AG04449 (cell line): ENCODE measurements at places on chromosomes 4 and X.

- DNase-seq, result no peak
These were observed 132.4 kb upstream of the USP9X start for GRCh38 chrX:40952855-40953254.

DNA sequence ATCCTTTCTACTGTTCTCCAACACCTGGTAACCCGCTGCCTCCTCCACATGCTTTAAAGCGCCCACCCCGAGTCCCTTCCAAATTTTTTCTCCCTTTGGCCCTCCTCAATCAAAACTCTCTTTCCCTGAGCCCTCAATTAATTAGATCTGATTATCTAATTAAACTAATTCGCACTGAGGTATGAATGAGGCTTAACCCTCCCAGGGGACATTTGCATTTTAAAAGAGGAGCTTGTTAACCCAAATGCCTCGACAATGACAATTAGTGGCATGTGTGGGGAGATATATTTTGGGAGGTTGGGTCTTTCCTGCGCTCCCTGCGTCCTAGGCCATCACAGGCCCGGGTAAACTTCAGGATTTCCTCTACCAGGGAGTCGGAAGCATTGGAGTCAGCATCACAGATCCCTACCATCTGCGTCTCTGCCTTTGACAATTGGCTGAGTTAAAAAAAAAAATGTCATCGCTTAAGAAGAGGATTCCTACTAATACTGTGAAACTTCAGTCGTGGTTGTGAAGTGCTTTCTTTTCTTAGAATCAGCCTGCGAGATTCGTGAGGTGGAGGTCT, 50.6 kb downstream of the TENM3 start:
- DNase-seq, result no peak

DNA sequence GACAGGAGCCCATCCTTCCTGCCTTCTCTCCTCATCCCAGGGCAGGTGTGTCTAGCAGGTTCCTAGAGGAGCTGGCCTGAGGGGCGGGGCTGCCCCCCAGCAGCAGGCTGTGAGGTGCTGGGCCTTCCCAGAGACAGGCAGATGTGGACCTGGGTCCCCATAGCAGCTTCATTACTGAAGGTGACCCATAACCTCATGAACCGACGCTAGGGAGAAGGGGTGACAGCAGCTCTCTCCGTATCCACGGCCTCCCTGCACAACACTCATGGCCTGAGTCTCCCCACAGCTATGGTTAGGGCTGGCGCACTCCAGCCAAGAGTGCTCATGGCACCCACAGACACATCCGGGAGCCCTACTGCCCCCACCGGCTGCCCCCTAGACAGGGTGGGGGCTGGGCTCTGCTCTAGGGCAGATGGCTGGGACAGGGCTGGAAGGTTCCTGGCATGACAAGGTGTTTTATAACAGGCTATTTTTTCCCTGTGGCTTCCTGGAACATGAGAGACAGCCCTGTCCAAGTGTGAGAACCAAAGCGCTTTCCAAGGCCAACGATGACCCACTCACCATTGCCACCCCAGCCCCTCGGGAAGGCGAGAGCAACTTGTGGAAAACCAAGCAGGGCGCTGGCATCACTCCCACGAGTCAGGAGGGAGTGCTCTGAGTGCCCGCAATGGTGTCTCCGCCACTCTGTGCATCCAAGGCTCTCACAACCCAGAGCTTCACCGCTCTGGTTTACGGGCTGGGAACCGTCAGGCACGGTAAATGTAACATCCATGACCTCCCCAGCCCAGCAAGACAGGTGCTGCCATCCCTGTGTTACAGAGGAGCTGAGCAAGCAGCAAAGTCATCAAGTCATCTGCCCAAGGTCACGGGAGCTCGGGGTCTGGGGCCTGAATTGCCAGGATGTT, 59.8 kb downstream of the ACOX3 start:
- no peak for DNase-seq

- no peak for DNase-seq
These were observed 28.2 kb upstream of the RASSF6 start for GRCh38 chr4:73648478-73648877.

GRCh38 chr4:103137446-103137827, 37.8 kb upstream of the BDH2 start:
- no peak for DNase-seq

- no peak for DNase-seq
These were observed 1067.6 kb upstream of the FTHL17 start for GRCh38 chrX:32139476-32139875.

GRCh38 chr4:84126061-84126787, 372.9 kb downstream of the NKX6-1 start:
- DNase-seq, result no peak

DNA sequence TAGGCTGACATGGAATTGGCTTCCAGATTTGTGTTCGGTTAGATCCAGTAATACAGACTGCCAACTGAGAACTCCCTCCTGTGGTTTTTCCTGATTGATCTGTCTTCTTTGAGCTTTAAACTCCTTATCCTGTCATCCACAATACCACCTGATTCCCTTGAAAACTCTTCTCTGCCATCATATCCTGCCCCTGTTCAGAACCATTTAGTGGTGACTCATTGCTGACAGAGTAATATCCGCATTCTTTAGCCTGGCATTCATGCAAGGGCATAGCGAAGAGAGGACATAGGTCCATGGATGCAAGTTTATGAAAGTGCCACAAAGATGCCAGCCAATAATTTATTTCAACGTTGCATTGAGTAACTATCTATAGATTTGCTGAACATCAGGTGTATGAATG, 76.6 kb downstream of the ITIH6 start:
- DNase-seq, result no peak

DNA sequence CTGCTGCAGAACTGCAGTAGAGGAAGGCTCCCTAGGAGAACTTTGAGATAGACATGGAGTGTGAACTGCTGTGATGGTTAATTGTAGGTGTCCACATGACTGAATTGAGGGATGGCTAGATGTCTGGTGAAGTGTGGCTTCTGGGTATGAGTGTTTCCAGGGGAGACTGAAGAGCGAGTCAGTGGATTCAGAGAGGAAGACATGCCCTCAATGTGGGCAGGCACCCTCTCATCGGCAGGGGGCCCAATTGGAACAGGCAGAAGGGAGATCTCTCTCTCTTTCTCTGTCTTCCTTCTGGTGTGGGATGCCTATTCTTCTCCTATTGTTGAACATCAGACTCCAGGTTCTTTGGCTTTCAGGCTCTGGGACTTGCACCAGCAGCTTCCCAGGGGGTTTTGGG, 304.7 kb upstream of the GATB start:
- no peak for DNase-seq

DNA sequence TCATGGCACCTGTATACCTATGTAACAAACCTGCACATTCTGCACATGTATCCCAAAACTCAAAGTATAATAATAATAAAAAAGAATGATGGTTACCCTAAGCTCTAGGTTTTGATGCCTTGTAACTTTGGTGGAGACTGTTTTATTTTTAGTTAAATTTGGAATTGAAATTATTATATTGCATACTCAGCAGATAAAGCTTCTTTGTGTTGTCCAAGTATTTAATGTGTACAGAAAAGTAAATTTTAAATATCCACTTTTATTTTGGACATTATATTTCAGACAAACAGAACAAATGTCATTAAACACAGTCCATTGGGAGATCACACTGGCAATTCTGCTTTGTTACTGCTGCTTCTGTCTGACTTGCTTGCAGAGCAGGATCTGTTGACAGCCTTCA, 684.5 kb upstream of the CT83 start:
- DNase-seq, result no peak

DNA sequence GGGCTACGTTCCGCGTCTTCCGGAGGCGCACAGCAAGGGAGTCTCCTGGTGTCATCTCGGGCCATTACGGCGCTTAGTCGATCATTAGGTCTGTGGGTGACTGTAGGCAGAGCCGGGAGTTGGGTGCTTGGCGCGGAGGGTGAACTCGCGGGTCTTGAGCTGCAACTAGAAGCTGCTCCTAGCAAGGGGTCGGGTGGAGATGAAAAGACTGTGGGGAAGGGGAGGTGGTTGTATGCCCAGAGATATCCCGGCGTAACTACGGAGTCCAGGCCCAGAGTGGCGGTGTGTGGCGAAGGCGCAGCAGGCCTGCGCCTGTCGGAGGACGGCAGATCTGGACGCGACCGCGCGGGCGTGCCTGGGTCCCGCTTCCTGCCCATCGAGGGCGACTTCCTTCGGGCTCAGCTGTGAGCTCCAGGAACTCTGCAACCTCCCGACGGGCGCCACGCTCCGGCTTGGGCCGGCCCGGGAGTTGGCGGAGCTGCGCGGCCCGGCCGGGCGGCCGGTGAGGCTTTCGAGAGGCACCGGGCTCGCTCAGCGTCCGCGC, 2.7 kb upstream of the NKX3-2 start:
- DNase-seq, result no peak

- no peak for DNase-seq
These were observed 654.7 kb upstream of the IGFBP7 start for GRCh38 chr4:57764856-57765255.

GRCh38 chr4:87979810-87980209, 4.3 kb downstream of the SPP1 start:
- DNase-seq, result no peak

DNA sequence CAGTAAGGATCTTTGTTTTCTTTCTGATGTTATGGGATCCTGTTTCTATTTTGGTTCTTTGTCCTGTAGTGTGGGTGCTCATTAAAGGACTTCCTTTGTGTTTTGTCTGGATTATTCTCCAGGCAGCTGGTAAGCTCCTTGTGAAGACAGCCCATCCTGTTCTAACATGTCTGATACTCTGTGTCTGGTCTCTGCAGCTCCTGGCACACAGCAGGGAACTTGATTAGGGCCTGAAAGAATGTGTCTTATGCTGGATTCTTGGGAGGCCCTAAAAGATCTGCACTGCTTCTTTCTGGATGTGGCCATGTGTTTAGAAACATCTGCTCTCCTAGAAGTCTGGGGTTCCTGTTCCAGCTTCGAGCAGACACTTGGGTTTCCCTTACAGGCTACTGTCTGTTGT, 38.1 kb upstream of the ATXN3L start:
- DNase-seq, result no peak

GRCh38 chrX:11451151-11451550, 157.9 kb downstream of the AMELX start:
- no peak for DNase-seq

DNA sequence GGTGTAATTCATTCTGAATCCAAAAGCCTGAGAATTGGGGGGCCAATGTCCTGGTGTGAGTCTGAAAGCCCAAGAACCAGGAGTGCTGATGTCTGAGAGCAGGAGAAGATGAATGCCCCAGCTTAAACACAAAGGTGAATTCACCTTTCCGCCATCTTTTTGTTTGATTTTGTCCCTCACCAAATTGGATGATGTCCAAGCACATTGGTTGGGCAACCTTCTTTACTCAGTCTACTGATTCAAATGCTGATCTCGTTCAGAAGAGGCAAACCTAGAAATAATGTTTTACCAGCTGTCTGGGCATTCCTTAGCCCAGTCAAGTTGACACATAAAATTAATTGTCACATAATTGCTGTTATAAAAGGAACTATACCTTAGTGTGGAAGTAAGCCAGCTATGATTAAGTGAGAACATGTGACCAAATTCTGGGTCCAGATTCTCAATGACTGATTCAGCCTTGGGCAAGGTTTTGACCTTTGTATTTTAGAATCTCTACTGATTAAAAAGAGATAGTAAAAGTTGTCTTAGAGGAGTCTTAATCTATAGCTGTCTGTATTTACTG, 34.5 kb upstream of the SLC4A4 start:
- no peak for DNase-seq

DNA sequence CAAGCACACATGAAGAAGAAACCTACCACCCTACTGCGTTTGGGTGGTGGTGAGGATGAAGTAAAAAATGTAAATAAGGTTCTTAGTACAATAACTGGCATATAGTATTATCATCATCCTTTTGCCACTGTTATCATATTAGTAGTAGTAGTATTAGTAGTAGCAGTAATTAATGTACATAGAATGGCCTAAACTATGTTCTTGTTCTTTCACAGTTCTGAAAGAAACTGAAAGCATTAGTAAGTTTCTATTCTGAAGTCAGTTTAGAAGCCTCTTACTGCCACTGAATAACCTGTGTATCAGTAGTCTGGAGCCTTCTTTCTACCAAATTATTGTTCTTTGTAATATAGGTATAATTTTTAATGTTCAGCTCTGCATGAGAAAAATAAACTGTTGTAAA, 21.0 kb downstream of the COL4A6 start:
- DNase-seq, result no peak

DNA sequence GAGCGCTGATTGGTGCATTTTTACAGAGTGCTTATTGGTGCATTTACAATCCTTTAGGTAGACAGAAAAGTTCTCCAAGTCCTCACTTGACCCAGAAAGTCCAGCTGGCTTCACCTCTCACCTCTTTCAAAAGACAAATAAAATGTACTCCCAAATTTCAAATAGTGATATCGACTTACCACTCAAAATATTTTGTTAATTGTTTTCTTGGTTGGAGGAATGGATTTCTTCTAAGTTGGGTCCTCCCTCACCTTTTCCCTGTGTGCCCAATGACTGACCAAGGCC, 338.4 kb upstream of the KLF3 start:
- DNase-seq, result no peak

- no peak for DNase-seq
These were observed 38.6 kb downstream of the MAGEB17 start for GRCh38 chrX:16205840-16206239.
